Frontal cortex (tissue), 4 donors: ENCODE measurements at places on chromosomes 11 and 22. TPM values are rescaled to one million over a fixed set of nuclear protein-coding genes. Genes with fewer than 3 reads are reported as not detected.

The LARGE2 gene
- 0.41 TPM for total RNA-seq

The PHETA2 gene
- 4.5 TPM for total RNA-seq

GRCh38 chr22:37485395-37486223 lies 575 bp downstream of the MFNG start:
- DNase-seq, result no peak

GRCh38 chr11:24903555-24903954 lies 406.7 kb downstream of the LUZP2 start:
- DNase-seq, result no peak

DNA sequence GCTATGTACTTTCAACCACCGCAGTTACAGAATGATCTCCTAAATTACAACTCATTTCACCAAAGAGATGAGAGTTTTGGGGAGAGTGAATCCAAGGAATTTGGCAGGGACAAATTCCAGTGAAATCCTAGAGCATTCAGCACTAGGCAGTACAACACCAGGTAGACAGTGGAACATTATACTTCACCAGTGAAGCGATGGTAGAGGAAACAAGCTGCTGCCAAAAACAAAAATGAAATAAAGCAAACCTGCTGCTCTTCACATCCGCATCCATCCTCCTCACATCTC lies 16.9 kb downstream of the SMCO4 start:
- DNase-seq, result no peak

DNA sequence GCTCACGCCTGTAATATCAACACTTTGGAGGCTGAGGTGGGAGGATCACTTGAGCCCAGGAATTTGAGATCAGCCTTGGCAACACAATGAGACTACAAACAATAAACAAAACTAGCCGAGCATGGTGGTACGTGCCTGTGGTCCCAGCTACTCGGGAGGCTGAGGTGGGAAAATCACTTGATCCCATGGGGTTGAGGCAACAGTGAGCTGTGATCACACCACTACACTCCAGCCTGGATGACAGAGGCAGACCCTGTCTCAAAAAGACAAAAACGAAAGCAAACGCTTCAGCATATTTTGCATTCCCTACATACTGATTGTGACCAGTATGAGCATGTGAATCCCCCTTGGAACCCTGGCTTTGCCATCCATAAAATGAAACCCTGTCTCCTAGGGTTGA lies 33.9 kb upstream of the MN1 start:
- no peak for DNase-seq

- DNase-seq, result no peak
Observed at GRCh38 chr11:99534812-99535211, 514.1 kb downstream of the CNTN5 start.

DNA sequence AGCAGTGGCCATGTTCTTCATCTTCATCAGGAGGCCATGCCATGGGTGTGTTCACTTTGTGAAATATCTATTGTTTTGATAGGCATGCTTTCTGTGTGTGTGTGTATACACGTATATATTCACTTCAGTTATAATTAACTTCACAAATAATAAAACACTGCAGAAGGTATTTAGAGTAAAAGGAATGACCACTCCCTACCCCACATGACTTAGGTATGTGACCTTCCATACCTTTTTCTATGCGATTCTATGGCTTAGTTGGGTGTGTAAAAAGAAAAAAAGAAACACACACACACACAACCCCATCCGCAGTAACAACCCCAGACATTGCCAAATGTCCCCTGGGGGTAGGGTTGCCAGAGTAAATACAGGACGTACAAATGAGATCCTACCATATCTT lies 72.0 kb downstream of the CYTH4 start:
- DNase-seq, result no peak

GRCh38 chr11:68460741-68461574 lies at the start of gene PPP6R3:
TSS of gene PPP6R3 (plus strand) at chr11:68460752. CDS start at chr11:68537665, 76,913 bp downstream.
- no peak for DNase-seq
